ENCODE measurements at places on chromosomes 3 and 15.

DNA sequence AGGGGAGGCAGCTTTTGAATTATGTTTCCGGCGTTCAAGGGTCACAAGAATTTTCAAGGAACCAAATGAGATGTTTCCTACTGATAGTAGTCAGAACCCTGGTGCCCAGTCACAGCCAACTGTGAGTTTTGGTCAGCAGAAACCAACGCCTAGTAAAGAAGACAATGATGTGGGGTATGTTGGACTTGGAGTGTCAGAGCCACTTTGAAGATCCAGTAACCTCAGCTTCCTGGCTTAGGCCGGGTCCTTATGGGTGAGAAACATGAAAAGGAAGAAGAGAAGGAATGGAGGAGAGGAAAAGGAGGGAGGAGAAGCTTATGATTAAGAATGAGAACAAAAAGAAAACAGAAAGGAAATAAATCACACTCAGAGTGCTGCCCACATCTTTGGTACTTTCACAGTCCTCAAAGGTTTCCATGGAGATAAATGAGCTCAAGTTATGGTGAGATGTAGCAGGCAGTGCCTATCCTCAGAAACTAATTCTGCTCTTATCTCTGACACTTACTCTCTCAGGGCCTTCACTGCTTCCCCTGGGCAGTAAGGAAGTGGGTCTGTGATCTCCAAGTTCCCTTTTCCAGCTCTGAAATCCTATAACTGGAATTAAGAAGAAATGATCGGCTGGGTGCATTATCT, 2.0 kb upstream of the MCF2L2 start:
- DNase-seq, result no peak

DNA sequence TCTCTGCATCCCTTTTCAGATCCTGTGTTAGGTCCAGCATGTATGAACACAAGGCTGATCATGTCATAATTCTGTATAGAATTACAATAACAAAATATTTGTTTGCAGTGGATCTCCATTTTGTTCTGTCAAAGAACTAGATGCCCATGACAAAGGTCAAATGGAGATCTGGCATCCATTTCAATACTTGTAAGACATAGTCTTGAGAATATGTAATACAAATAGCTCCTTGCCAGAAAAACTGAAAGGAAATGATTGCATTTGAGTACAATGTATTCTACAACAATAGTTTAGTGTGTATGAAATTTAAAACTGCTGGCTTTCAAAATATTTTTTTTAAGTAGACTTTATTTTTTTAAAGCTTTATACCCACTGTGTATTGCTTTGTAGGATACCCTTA, 101.1 kb downstream of the CMSS1 start:
- DNase-seq, result no peak

DNA sequence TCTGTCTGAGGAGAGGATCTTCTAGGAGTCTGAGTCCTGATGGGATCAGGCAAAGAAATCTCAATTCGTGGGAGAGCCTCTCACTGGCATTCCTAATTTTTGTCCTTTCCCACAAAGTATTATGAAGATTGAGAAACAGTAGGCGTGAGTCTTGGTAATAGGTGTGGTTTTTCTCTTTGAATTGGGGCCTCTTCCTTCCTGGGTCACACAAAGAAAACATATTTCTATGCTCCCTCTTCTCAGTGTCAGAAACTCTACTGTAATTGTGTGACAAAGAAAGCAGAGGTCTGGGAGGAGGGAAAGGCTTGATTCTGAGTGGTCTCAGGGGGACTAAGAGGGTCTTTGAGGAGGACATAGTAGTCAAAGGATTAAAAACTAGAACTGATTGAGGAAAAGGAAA, 6.0 kb downstream of the GABRR3 start:
- no peak for DNase-seq

DNA sequence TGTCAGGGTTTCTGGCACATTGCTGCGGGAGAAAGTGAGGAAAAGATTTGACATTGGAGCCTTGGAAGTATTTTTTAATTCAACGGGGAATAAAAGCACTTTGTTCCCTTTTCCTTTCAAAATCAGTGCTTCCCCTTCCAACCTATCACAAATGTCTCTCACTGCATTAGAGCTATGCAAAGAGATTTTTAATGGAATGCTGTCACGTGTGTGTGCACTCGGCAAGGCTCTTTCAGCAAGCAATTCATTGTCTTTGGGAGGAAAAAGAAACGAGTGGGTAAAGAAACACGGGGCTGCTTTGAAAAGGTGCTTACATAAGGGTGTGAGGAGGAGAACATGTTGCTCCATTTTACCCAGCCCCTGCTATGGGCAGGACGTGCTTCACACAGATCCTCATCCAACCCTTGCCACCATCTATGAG, 490.4 kb upstream of the PROK2 start:
- no peak for DNase-seq

DNA sequence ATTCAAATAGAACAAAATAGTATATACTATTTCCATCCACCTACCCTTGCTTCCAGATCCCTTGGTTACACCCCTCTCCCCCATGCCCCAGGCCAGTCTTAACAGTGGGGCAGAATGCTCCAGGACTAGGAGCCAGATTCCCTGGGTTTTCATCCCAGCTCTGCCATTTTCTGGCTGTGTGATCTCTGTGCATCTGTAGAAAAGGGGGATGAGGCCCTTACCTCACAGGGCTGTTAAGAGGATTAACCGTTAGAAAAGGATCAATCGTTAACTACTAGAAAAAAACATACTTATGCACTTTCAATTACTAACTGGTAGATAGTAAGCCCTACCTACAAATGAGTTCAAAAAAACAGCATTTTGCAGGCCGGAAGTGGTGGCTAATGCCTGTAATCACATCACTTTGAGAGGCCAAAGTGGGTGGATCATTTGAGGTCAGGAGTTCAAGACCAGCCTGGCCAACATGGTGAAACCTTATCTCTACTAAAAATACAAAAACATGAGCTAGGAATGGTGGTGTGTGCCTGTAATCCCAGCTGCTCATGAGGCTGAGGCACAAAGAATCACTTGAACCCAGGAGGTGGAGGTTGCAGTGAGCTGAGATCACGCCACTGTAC, 11.7 kb downstream of the EBLN2 start:
- DNase-seq, result no peak

GRCh38 chr15:65529762-65530317, 423 bp upstream of the HACD3 start:
- DNase-seq, result no peak

GRCh38 chr3:115254492-115255196, 107.6 kb upstream of the ZBTB20 start:
- DNase-seq, result no peak

DNA sequence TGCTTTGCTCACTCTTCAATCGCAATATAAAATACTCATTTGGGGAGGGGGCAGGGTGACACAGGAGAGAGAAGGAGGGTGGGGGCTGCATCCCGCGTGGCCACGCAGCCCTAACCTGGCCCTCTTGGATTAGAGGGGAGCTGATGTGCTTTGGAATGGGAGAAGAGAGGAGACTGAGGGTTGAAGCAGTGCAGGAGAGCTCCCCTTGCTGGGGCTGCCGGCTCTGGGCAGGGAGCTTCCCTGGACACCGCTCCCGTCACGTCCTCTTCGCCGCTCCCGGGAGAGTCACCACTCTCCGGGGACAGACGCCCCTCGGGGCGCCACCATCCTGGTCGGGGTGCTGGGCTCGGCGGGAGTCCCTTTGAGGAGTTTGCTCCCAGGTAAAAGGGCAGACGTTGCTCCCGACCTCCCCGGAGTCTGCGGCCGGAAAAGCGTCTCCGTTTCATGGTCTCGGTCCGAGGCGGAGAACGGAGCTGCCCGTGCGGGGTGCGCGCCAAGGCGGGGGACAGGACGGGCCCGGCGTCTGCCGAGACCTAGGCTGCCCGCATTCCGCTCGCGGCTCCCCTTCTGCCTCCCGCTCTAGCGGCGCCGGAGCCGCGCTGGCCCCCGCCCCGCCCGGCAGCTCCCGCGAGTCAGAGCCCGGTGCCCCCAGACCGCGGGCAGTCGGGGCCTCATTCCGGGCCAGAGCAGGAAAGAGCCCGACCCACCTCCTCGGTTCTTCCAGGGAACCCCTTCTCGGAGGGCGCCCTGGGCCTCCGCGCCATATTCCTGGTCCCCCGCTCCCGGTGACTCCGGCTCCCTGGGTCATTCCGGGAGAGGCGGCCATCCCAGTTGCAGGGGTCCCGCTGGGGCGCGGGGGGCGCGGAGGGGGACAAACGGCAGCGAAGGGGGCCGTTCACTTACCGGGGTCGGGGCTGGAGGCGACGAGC, 603 bp downstream of the SLC7A14 start:
- DNase-seq, result no peak

DNA sequence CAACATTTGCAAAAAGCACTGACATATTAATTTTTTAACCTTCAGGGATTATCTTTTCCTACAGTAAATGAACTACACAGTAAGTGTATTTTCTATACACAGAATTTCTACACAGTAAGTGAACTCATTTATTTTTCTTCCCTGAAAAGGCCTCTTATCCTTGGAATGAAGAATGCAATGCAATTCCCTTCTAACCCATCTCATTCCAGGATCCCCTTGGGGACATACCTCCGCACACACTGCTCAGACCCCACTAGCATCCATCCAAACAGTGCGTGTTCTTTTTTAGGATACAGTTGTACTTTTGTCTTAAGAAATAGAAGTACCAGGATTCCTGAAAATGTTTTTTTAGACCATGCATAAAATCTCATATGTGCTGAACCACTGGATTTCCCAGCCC, 152.8 kb downstream of the UACA start:
- no peak for DNase-seq

GRCh38 chr3:67602816-67603215, 51.6 kb downstream of the SUCLG2 start:
- no peak for DNase-seq

DNA sequence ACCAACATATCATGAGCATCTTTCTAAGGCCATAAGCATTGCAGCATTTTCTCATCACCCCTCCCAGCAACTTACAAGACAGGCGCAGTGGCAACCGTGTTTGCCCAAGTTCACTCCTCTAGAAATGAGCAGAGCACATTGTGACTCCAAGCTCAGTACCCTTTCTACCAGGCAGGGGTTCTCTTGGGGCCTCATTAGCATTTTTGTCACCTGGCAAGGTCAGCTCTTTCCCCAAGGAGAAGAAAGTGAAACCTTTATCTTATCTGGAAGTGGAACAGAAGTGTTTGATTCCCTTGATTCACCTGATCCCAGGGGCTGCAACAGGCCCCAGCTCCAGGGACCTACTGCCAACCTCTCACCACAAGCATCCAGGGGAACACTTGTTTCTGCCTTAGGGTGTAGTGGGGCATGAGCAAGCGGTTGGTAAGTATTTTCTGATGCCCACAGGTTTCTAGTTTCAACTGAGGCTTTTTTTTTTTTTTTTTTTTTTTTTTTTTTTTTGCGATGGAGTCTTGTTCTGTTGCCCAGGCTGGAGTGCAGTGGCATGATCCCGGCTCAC, 44.0 kb upstream of the HERC1 start:
- no peak for DNase-seq

DNA sequence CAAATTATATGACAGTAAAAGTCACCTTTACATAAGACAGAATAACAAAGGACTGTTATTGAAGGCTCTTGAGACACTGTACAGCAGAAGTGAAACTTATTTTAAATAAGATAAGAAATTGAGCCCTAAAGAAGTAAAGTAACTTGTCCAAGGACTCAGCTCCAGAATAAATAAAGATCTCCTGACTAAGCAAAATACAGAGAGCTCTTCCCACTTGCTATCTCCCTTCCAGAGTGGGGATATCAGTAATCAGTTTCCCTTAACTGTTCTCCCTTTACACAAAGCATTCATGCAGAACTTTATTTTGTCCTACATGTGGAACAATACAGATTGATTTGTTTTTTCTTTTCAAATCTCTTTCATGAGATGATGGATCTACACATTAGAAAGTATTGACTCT, 129.5 kb upstream of the BHLHE40 start:
- DNase-seq, result no peak

DNA sequence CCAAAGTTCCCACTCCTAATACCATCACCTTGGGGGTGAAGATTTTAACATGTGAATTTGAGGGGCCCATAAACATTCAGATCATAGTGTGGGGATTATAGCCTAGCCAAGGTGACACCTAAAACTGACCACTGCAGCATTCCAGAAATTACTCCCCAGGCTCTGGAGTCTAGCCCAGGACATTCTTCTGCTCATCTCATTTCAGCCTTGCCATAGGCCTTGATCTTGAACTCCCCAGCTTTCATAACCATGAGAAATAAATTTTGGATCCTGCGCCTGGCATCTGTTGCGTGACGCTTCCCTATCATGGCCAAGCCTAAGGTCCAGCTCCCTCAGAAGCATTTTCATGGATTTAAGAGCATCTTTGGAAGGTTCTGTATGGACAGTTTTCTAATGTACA, 502.9 kb upstream of the THBS1 start:
- DNase-seq, result no peak

- DNase-seq, result peak; percentile 17
These were observed 60.6 kb upstream of the PLCL2 start for GRCh38 chr3:16824081-16824696.

DNA sequence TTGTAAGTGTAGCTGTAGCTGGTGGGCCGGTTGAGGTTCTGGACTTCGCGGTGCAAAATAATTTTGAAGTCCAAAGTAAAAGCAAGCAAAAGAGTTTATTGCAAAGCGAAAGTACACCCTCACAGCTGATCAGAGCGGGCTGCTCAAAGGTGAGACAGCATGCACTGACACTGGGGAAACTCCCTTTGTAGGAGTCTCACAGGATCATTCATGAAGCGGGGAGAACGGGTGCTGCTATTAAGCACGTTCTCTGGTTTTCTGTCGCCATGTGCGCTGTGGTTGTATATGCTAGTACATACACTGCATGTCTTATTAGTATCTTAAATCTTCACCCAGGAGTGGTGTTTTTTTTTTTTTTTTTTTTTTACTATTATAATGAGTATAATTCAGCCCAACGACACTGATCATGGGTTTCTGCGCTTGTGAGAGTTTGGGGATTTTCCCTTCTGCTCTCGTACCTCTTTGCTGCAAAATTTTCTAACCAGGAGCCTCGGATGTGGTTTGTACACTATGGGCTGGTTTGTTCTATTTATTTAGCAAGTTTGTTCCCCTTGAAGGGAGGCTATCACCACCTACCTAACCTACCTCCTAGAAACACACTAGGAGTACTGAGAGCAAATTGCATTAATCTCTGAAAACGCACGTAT, 1.4 kb upstream of the AP4E1 start:
- DNase-seq, result peak; percentile 65

DNA sequence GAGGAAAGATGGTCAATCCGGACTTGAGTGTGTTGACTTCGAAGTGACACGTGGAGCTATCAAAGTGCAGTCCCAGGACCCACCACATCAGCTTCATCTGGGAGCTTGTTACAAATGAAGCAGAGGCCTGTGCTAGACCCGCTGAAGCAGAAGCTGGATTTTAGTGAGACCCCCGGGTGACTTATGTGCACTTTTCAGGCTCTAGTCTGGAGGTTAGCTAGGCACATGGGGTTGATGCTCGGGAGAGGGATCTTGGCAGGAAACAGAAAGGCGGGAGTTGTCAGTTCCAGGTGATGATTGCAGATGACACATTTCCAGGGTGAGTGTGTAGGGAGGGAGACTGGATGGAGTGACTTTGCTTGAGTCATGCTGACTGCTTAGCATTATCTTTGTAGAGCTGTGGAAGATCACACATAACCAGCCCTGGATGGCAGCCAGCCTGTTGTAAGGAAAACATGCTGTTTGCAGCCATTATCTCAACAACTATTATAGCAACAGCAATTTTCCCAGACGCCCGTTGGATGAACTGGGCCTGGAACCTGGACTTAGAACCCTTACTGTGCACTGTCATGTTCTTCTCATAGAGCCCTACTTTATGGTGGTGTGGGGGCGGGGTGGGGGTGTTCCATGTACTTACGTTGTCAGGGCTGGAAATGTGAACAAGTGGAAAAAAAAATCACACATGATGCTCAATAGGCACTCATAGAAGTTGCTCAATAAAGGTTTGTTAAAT, 122.4 kb downstream of the THSD4 start:
- no peak for DNase-seq

Data from activated T-cell treated with anti-CD3 and anti-CD28 coated beads for 48 hours (primary cell).